ENCODE measurements at places on chromosomes 16 and 17.

DNA sequence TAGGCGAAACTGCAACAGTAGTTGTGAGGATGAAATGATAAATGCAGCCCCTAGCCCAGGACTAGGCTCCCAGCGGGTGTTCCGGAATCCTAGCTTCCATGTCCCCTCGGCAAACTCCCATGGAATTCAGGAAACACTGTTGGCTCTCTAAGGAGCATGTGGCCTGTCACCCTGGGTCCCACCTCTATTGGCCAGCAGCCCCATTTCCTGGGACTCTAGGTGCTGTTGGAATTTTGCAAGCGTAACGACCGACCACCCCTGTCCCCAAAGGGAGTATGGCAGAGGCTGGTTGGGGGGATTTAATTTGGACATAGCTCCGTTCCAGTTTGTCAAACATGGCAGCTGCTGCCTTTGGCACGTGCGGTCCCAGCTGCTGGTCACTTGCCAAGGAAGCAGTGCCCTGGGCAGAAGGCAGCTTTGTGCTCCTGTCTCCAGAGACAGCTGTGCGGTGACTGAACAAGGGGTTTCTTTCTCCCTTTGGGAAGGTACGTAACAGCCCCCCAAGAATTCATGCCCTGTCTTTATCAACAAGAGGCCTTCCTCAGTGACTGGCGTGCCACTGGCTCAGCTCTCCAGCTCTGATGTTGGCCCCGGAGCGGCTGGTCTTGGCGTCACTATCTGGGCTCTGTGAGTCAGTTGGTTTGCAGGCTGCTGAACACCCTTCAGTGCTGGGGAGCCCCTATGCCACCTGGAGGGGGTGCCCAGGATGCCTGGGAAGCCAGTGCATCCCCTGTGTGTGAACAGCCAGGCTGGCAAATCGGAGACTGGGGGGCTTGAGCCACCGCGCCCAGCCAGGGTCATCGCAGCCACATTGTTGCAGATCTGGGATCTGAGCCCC lies 235.2 kb upstream of the TNRC6C start:
- no peak overlapping the region for H3K27ac ChIP-seq
- H3K4me3 ChIP-seq, result no peak overlapping the region
- H3K36me3 ChIP-seq, result no peaks in the 10 kb centered on the region
- DNase-seq, result no peak
- H3K4me1 ChIP-seq, result peaks cover 2% of the 10 kb centered on the region
- peaks cover 2% of the 10 kb centered on the region for H3K27me3 ChIP-seq

- peaks cover 3% of the 10 kb centered on the region for H3K36me3 ChIP-seq
- H3K4me1 ChIP-seq, result peaks cover 21% of the 10 kb centered on the region
- peak overlapping the region; percentile 86 for H3K4me3 ChIP-seq
- no peak for DNase-seq
- H3K27me3 ChIP-seq, result peaks cover 49% of the 10 kb centered on the region
- no peak overlapping the region for H3K27ac ChIP-seq
Measured at GRCh38 chr16:86508947-86509758, 1.2 kb upstream of the FOXF1 start.

- no peak for DNase-seq
- peaks cover 14% of the 10 kb centered on the region for H3K4me1 ChIP-seq
- peaks cover 4% of the 10 kb centered on the region for H3K27me3 ChIP-seq
- peaks cover 46% of the 10 kb centered on the region for H3K36me3 ChIP-seq
- no peak overlapping the region for H3K4me3 ChIP-seq
Measured at GRCh38 chr16:24820522-24820921, 25.2 kb upstream of the SLC5A11 start.

DNA sequence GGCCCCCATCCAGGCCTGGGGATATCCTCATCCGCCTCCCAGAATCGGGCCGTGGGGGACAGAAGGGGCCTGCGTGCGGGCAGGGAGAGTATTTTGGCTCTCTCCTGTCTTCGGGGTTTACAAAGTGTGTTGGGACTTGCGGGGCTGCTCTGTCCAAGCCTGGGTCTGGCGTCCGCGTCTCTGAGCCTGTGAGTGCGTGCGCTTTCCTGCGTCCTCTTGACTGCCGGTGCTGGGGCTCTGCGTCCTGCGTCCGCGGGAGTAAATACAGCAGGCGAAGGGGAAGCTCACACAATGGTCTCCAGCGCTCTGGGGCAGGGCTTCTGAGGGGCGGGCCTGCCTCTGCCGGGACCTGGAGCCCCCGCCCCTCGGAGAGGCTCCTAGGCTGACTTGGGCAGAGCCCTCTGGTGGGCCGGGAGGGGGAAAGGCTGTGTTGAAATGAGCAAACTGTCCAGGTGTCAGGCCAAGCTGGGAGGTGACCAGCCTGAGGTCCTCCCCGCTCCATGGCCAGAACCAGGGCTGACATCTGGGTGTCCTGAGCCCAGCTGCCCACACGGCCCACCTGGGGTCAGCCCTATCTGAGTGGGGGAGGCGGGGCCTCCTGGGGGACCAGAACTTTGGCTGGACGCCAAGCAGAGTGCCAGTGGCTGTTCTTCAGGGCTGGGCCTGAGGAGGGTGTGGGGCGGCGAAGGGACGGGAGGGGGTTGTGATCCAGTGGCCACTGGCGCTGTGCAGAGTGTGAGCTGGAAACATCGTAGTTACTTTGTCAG lies 233.6 kb downstream of the SEC14L1 start:
- DNase-seq, result peak; percentile 83
- peaks cover 24% of the 10 kb centered on the region for H3K27me3 ChIP-seq
- peak overlapping the region; percentile 99 for H3K4me3 ChIP-seq
- H3K36me3 ChIP-seq, result peaks cover 15% of the 10 kb centered on the region
- peaks cover 78% of the 10 kb centered on the region for H3K4me1 ChIP-seq
- peak overlapping the region; percentile 99 for H3K27ac ChIP-seq

DNA sequence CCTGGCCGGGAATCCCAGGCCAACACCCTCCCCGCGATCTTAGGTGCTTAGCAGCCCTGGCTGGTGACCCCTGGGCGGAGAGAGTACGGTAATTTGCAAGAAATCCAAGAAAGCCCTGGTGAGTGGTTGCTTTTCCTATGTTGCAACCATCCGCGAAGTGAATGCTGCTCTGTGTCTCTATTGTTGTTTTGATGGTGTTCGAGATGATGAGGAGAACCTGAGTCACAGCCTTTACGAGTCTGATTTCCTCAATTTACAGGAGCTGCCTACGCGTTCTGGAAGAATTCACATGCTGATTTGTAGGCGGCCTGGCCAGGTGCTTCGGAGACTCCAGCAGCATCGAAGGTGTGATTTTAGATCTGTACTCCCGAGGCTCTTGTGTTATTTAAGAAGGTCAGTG lies 63.3 kb downstream of the TMEM235 start:
- no peaks in the 10 kb centered on the region for H3K36me3 ChIP-seq
- peaks cover 3% of the 10 kb centered on the region for H3K4me1 ChIP-seq
- H3K27ac ChIP-seq, result no peak overlapping the region
- peaks cover 2% of the 10 kb centered on the region for H3K27me3 ChIP-seq
- DNase-seq, result no peak

GRCh38 chr17:79993390-79994227 lies 42.1 kb downstream of the TBC1D16 start:
- H3K4me3 ChIP-seq, result no peak overlapping the region
- DNase-seq, result no peak
- H3K4me1 ChIP-seq, result peaks cover 52% of the 10 kb centered on the region
- H3K27me3 ChIP-seq, result peaks cover 6% of the 10 kb centered on the region

DNA sequence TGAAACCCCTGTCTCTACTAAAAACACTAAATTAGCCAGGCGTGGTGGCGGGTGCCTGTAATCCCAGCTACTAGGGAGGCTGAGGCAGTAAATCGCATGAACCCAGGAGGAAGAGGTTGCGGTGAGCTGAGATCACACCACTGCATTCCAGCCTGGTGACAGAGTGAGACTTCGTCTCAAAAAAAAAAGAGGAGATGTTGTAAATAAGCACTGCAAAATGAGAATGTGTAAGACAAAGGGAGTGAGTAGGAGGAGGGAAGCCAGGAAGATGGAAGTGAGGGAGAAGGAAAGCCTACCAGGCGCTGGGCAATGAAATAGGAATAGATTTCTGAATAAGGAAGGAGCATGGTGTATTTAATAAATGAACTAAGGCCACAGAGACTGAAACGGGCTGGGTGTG lies 8.7 kb upstream of the PRPF8 start:
- peaks cover 6% of the 10 kb centered on the region for H3K27me3 ChIP-seq
- no peak for DNase-seq
- peak overlapping the region; percentile 51 for H3K27ac ChIP-seq

DNA sequence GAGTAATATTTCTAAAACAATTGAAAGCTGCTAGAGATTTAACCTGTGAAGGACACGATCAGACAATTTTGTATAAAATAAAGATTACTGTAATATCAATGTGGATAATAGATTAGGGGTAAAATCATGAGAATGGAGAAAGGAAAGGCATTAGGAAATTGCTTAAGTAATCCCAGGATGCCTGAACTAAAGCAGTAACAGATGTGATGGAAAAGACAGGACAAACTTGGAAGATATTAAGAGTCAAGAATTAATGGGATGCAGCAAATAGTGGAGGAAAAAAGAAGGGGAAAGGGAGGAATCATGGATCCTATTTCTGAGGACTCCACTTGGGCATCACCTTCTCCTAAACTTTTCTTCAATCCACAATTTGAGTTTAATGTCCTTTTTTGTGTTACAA lies 437.1 kb upstream of the PMFBP1 start:
- no peak overlapping the region for H3K4me3 ChIP-seq
- H3K27ac ChIP-seq, result no peak overlapping the region
- no peak for DNase-seq
- H3K4me1 ChIP-seq, result no peaks in the 10 kb centered on the region

- no peak for DNase-seq
- peaks cover 31% of the 10 kb centered on the region for H3K4me1 ChIP-seq
- H3K27ac ChIP-seq, result peak overlapping the region; percentile 34
- H3K27me3 ChIP-seq, result peaks cover 6% of the 10 kb centered on the region
Measured at GRCh38 chr17:80287038-80287437, 26.4 kb downstream of the RNF213 start.

DNA sequence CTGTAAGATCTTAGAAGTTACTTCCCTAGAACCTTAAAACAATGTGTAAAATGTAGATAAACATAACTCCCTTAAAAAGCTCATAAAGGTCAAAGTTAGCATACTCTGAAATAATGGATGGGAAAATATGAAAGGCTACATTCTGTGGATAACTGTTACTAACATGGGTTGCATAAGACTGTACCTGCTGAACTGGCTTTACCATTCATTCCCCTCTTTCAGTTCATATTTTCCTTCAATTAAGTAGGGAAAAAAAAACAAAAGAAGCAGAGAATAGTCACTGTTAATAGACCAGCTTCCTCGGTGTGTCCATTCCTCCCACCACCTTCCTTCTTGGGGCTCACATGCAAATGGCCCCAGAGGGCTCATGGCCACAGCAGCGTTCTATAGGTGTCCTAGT lies 7.5 kb upstream of the MEIOB start:
- H3K27ac ChIP-seq, result no peak overlapping the region
- no peak overlapping the region for H3K4me3 ChIP-seq
- H3K27me3 ChIP-seq, result peaks cover 1% of the 10 kb centered on the region
- no peak for DNase-seq

DNA sequence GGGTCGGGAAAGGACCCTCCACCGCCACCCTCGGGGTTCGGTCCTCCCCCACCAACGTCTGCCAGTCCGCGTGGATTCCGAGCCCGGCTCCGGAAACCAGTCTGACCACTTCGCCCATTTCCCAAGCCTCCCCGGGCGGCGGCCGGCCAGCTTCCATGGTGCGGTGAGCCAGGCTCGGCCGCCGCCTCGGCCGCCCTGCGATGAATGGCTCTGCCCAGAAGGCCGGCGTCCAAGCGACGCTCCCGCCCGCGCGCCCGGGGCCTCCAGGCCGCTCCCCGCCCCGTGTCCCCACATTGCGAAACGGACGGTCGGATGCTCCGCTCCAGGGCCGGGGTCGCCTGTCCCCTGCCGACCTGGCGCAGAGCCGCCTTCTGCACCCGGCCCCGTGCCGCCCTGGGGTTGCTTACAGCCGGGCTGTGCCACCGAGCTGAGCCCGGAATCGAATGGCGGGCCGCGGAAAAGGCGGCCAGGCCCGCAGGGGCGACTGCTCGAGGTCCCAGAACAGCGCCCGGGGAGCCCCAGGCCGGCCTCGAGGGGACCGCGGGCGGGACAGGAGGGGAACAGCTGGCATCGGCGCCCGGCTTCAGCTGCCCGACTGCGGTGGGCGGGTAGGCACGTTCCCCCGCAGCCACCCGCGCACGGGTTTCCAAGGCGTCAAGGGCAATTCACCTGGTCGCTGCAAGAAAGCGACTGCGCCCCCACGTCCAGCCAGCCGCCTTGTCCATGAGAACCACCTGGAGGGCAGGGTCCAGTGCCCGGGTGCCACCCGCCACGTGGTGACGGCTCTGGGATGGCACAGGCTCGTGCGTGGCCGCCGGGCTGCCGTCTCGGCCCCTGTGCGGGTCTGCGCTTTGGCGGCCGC lies 18.3 kb upstream of the CBX8 start:
- H3K4me3 ChIP-seq, result no peak overlapping the region
- peaks cover 9% of the 10 kb centered on the region for H3K4me1 ChIP-seq
- no peak overlapping the region for H3K27ac ChIP-seq
- H3K27me3 ChIP-seq, result peaks cover 31% of the 10 kb centered on the region

DNA sequence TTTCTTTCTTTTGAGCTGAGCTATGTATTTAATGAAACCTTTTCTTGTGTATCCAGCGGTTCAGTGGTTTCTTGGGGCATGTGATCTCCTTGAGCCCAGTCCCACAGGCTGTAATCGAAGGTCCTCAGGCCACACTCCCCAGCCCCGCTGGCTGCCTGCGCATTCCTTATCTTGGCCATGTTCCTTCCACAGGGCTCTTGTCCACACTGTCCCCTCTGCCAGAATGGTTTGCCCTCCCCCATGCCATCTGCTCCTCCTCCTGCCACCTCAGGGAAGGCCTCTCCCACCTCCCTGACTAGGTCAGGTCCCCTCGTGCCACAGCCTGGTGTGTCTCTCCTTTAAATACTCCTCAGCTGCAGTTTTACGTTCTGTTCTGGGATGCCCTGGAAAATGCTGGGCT lies 12.1 kb upstream of the NLRC5 start:
- no peak overlapping the region for H3K27ac ChIP-seq
- H3K27me3 ChIP-seq, result peaks cover 4% of the 10 kb centered on the region
- H3K4me3 ChIP-seq, result no peak overlapping the region
- no peak for DNase-seq
- no peaks in the 10 kb centered on the region for H3K4me1 ChIP-seq

DNA sequence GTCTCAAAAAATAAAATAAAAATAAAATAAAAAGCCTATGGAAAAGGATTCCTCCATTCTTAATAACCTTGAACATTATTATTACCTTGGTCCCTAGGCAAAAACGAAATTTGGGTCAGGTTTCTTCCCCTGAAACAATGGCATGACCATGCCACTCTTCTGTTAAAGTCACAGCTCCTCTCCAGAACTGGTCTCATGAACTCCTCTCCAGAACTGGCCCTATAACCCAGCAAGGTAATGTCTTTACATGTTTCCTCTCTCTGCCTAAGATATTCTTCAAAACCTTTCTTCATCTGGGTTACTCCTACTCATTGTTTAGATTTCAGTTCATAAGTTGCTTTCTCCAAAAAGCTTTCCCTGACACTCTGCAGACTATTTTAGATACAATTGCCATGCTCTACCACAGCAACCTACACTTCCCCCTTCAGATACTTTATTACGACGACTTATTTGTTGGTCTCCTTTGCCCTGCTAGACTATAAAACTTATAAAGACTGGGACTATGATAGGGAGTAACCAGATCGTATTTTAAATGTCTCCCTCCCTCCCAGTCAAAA lies 13.5 kb downstream of the TRIM37 start:
- H3K27ac ChIP-seq, result no peak overlapping the region
- no peaks in the 10 kb centered on the region for H3K4me1 ChIP-seq
- H3K4me3 ChIP-seq, result no peak overlapping the region
- H3K27me3 ChIP-seq, result no peaks in the 10 kb centered on the region
- no peaks in the 10 kb centered on the region for H3K36me3 ChIP-seq
